GM04503 (cell line): ENCODE measurements at places on chromosomes 5 and 9.

- no peak for DNase-seq
These were observed 8.7 kb downstream of the STK10 start for GRCh38 chr5:172178991-172179989.

- no peak for DNase-seq
These were observed 1163.8 kb downstream of the TAF11L14 start for GRCh38 chr5:18798058-18798457.

GRCh38 chr9:131233556-131233955 lies 42.8 kb downstream of the FAM78A start:
- DNase-seq: no peak

- peak; percentile 20 for DNase-seq
These were observed 81.0 kb upstream of the PALM2AKAP2 start for GRCh38 chr9:109699019-109699418.

DNA sequence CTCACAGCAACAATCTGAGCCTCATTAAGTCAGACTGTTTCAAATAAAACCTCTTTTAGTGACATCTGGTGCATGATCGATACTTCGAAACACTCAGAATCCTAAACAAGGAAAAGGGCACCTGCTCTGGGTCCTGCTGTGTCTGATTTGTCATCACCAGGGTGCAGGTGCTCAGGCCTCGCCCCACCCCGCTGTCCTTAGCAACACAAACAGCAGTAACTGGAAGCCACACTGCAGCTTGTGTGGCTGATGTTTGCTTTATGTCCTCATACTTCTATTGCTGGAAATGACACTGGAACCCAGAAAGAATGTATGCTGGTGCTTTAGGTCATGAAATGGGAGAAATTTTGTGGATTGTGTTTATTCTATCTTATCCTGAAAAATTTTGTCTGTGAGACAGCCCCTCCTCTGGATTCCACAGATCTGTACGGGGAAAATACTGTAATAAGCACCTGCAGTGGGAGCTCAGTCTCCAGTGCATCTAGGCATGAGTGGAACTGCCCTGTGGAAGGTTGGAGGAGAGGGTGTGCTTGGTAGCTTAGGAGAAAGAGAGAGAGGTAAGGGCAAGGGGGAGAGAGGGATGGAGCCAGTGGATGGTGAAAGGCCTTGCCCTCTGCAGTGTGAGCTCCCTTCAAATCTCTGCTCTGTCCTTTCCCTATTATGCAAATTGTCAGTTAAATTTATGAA lies 284.2 kb downstream of the SMARCA2 start:
- DNase-seq: no peak

GRCh38 chr9:89311346-89312221 lies 589 bp downstream of the CKS2 start:
- DNase-seq: no peak

DNA sequence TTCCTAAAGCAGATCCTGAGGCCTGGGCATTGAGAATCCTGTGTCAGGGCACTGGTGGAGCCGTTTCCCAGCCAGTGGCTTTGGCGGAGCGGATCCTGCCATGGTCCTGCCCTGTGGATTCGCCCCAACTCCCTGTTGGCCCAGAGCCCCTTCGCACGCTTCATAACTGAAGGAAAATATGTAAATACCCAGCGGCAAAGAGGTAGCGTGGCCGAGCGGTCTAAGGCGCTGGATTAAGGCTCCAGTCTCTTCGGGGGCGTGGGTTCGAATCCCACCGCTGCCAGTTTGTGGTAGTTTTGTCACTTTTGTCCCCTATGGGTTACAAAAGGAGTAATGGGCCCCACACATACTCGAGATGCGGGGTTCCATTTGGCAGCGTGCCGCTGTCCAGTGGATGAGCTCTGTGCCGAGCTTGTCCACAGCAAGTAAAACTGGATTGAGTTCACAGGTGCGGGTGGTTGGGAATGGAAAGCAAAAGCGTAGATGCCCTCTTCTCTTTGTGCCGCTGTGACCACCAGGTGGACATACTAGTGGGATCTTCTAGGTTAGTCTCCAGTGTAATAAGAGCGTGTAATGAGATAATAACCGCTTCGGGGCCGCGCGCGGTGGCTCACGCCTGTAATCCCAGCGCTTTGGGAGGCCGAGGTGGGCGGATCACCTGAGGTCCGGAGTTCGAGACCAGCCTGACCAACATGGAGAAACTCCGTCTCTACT lies 17.3 kb downstream of the TRIM7 start:
- no peak for DNase-seq

GRCh38 chr5:32690153-32690552 lies 21.0 kb upstream of the NPR3 start:
- DNase-seq: no peak

DNA sequence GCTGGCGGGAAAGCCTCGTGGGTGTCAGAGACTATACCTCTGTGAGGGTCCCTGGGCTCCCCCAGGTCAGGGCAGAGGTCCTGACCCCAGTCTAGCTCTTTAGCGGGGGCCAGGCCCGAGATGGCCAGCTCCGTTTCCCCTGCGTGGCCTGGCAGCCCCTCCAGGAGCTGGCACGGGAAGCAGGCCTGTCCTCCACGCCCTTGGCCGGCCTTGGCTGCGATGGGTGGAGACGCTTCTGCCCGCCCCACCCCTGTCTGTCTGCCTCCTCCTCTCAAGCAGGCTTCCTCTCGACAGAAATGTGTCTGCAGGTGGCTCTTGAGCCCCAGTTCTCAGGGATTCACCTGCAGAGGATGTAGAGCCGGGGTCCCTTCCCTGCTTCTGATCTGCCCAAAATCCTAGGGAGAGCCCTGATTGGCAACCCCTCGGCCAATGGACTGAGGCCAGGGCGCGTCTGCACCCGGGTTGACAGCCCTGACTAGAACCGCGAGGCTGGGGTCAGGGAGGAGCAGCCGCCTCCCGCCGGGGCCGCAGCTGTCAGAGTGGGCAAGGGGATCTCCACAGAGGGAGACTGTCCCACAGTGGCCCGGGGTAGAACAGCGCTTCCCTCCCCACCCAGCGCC lies 2.6 kb upstream of the GRIN1 start:
- DNase-seq: no peak

- DNase-seq: no peak
These were observed 354.3 kb downstream of the KIF4B start for GRCh38 chr5:155367841-155368240.

- DNase-seq: no peak
These were observed 27.2 kb upstream of the SCGB3A1 start for GRCh38 chr5:180618487-180618828.

- no peak for DNase-seq
These were observed 22.6 kb downstream of the VCAN start for GRCh38 chr5:83494087-83494620.

DNA sequence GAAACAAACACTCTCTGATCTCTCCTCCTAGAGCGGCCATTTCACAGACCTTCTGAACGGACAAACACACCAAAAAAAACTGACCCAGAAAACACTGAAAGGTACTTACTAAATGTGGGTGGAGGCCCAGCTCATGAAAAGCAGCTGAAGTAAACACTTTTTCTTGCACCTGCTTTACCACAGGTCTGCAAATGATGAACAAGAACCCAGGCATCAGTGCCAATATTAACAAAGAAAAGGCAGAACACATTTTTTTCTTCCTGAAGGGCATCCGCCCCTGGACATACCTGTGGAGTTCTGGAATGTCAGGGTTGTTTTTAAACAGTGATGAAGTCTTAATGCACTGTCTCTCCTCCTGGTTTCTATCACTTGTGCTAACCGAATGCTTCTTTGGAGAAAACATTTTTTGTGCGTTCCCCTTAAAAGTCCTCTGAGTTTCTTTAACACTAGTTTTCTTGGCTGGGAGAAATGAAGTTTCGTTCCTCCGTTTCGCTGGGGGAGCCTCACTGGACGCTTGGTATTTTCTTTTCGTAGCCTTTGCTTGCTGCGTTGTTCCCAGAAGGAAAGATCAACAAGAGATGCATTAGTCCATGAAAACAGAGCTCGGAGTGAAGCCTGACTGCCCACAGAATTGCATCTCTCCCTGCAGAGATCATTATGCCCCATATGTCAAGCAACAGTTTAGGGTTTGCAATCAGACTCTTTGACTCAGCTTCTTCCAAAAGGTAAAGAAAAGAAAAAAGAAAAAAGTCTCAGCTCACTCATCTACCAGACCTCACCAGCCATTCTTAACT lies 7.4 kb downstream of the DDX31 start:
- DNase-seq: no peak

GRCh38 chr5:3006961-3007551 lies 255.6 kb upstream of the IRX2 start:
- no peak for DNase-seq

DNA sequence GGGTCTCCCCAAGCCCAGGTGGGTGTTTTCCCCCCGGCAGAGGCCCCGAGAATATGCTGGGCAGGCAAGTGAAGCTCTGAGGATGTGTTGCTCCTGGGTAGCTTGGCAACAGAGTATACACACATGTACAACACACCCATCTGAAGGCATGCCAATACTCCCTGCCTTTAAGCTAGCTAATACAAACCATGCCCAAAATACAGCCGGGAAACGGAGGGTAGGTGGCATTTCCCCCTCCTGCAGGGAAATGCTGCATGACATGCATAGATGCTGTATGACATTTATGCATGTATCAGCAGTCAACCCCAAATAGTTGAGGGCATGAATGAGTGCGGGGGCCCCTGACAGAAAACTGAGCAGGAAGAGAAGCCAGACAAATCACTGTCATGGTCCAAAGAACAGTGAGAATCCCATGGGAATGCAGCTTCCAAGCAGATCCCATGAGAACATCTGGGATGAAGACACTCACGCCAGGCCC lies 614.1 kb downstream of the EBF1 start:
- DNase-seq: peak; percentile 62

GRCh38 chr5:34550247-34550646 lies 105.9 kb upstream of the RAI14 start:
- DNase-seq: no peak

- DNase-seq: no peak
These were observed 52.8 kb downstream of the VAV2 start for GRCh38 chr9:133939171-133939785.

- no peak for DNase-seq
These were observed 1.8 kb upstream of the DAB2IP start for GRCh38 chr9:121649476-121650216.

- no peak for DNase-seq
These were observed 56.1 kb downstream of the DOCK8 start for GRCh38 chr9:270657-271237.

GRCh38 chr5:144547098-144547499 lies 376.4 kb downstream of the KCTD16 start:
- DNase-seq: peak; percentile 10

DNA sequence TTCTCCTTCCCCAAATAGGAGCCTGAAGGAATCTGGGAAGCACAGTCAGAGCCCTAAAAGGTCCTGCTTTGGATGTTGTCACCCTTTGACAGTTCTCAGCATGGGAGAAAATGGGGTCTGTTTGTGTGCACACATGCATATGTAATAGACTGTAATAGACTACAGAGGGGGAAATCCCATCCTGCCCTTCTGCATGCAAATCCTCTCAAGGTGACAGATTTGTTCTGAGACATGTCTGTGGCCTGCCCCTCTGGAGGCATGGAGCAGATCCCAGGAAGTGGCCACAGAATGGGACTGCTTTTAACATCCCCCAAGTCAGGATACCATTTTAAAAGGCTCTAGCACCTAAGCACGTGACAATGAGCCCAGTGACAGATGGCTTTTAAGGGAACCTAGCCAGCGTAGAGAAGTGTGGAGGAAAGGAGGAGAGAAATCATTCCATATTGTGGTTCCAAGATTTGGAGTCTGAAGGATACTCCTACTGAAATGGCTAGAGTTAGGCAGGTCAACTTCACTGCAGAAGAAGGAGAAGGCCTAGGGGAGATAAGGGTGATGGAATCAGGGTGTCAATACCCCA lies 483.5 kb downstream of the SPOCK1 start:
- DNase-seq: no peak

GRCh38 chr9:129629251-129629820 lies 3.4 kb downstream of the NTMT1 start:
- DNase-seq: no peak

- no peak for DNase-seq
These were observed 64.2 kb downstream of the RICTOR start for GRCh38 chr5:39009981-39010380.

DNA sequence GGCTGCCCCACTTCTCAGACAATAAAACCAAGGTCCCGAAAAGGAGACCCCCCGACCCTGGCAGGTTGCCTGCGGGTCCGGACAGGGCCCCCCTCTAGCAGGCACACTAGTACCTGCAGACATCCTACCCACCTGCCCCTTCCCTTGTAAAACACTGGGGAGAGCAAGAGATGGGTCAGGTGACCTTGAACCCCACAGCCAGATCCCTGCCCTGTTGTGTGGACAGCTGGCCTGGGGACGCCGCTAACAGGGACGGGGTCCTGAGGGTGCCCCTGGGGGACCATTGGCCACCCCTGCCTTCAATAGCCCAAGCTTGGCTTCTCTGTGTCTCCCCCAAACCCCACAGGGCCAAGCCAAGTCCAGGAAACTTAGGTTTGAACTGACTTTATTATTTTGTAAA lies 45.0 kb upstream of the UBAC1 start:
- no peak for DNase-seq

GRCh38 chr9:121235512-121235911 lies 32.5 kb upstream of the GSN start:
- DNase-seq: no peak

- no peak for DNase-seq
These were observed 276.1 kb downstream of the TAF11L14 start for GRCh38 chr5:17910318-17910717.

GRCh38 chr9:110217656-110218099 lies 9.7 kb upstream of the C9orf152 start:
- DNase-seq: no peak

DNA sequence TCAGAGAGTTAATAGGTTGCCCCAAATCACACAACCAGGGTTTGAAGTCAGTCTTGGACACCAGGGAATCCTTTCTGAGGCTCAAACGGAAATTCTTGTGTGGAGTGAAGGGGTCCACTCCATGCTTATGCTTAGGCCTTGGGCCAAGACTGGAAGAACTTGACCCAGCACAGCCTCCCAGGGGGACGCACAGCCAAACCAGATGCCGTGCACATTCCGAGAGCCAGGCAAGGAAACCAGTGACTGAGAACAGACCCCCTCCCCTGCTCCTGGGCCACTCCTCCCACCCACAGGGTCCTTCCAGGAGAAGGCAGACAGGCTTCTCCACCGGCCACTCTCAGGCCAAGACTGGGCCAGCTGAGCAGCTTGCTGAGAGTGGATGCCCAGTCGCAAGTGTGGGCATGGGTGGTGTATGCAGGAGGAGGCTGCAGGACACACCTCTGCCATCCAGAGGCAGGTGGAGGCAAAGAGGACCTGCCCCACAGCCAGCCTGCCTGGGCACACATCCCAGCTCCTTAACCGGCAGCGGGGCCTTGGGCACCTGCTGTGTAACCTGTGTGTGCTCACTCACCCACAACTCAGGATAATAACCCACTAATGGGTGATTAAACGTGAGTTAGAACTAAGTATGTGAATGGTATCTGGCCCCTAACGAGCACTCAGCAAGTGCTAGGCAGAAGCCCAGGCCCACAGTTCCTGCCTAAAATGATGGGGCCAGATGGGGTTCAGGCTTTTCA lies 38.0 kb downstream of the NIPAL4 start:
- DNase-seq: no peak

GRCh38 chr9:112137066-112137465 lies 38.0 kb downstream of the SUSD1 start:
- no peak for DNase-seq
